ENCODE measurements at places on chromosomes 6 and 20.

DNA sequence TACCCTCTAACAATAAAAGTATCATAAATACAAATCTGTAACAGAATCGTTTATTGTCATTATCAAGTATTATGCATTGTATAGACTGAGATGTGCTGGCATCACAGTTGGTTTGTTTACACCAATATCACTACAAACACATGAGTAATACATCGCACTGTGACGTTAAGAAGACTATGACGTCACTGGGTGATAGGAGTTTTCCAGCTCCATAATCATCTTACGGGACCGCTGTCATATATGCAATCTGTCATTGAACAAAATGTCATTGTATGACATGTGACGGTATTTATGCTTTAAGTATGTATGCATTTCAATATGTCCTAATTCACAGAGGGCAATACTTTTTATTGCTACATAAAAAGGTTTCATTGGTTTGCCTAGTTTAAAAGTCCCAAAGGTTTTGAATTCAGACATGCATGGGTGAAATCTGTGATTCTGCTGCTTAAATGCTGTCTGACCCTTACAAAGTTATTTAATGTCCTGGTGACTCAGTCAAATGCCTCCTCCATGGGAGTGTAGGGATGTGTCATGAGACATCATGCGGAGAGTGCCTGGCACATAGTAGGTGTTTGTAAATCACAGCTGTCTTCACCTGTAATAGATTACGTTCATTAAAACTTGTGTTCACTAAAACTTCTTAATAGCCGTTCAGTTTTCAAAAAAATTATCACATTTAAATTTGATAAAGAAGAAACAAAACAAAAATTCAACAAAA is 160.7 kb upstream of the PDE10A start:
- DNase-seq: no peak

- DNase-seq: no peak
These were observed 554.9 kb downstream of the MAFB start for GRCh38 chr20:40134176-40134575.

DNA sequence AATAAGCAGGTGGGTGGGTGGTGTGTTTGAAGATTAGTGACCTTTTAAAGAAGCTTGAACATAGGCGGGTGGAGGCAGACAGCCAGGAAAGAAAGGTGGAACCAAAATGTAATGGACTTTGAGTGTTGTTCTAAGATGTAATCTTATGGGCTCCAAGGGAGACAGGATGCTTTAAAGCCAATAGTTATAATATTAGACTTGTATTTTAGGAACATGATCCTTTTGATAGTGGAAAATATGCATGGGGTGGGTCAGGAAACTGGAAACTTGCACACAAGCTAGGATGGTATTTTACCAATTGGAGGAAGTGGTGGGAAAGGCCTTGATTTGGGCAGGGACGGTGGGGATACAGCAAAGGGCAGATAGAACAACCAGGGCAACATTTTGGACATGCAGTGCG is 151.8 kb upstream of the PDE7B start:
- no peak for DNase-seq

GRCh38 chr20:32391003-32391402 is 32.9 kb downstream of the ASXL1 start:
- DNase-seq: no peak

DNA sequence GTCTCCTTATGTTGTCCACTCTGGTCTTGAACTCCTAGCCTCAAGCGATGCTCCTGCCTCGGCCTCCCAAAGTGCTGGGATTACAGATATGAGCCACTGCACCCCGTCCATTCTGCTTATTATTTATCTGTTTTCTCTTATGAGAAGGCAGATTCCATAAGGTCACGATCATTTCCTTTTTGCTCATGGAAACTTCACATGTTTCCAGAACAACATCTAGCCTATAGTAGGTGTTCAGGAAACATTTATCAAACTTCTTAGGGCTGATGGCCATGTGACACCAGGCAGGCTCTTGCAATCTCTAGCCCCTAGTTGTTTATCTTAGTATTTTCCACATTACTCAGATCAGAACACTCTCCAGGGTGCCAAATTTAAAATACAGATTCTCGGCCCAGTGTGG is 61.2 kb downstream of the ZFP64 start:
- no peak for DNase-seq

- no peak for DNase-seq
These were observed 61.0 kb upstream of the ARMH2 start for GRCh38 chr6:24859608-24860200.

GRCh38 chr6:167329014-167329413 is 4.1 kb downstream of the TTLL2 start:
- DNase-seq: no peak

- DNase-seq: no peak
These were observed 6.3 kb upstream of the PPP1R16B start for GRCh38 chr20:38799203-38799602.

GRCh38 chr6:32148289-32149091 is 3.2 kb downstream of the PRRT1 start:
- no peak for DNase-seq
